ENCODE measurements at places on chromosomes 7 and 10.

DNA sequence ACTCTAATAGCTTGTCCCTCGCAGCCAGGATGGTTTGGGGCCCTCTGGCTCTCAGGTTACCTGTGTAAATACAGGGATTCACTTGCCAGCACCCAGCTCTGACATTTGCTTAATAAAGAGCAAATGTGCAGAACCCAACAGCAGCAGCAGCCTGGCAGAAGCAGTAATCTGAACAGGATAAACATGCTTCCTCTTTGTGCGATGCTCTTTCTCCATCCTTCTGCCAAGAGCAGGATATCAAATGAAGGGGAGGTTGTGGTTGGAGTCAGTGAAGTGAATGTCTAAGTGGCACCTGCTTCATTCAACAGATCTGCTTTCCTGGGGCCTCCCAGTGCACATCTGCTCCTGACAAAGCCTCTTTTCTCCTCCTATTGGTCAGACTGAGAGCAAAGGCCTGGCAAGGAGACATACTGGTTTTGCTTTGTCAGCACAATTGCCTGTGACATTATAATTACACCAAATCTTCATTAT, 130.3 kb downstream of the NRF1 start:
- no peak for DNase-seq

DNA sequence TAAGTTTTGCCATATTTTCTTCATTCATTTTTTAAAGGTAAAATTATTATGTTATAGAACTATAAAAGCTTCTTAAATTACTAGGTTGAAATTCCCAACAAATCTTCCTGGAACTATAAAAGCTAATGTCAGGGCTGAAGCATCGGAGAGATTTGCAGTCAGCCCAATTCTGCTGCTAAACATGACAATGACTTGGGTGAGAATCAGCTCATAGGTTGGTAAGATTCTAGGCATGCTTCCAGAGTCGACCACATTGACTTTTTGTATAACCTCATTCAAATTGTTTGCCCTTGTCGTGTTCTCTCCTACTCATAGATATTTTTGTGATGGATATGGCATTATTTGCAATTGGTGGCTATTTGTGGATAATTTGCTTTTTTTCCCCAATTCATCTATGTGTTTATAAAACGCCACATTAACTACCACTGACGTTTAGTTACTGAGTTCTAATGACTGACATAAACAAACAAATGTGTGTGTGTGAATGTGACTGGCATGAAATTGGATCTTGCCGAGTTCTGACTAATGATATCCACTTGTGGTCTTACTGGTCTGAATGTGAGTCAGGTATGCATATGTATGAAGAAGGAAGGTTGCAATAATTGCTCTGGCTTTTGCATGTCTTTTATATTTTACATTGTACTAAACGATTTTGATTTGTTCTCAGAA, 579.8 kb downstream of the PARD3 start:
- DNase-seq = no peak

GRCh38 chr7:101676956-101677355, 47.9 kb upstream of the MYL10 start:
- DNase-seq = no peak

GRCh38 chr10:99733366-99733765, 1.3 kb downstream of the CUTC start:
- no peak for DNase-seq

- no peak for DNase-seq
Observed at GRCh38 chr7:150367677-150368095, 936 bp upstream of the REPIN1 start.

DNA sequence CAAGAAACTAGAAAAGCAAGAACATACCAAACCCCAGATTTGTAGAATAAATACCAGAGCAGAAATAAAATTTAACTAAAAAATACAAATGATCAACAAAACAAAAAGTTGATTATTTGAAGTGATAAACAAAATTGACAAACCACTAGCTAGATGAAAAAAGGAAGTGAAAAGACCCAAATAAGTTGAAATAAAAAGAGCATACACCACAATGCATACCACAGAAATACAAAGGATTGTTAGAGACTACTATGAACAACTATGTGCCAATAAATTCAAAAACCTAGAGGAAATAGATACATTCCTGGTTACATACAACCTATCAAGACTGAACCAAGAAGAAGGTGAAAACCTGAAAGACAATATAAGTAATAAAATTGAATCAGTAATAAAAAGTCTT, 333.4 kb downstream of the SH2D4B start:
- no peak for DNase-seq

DNA sequence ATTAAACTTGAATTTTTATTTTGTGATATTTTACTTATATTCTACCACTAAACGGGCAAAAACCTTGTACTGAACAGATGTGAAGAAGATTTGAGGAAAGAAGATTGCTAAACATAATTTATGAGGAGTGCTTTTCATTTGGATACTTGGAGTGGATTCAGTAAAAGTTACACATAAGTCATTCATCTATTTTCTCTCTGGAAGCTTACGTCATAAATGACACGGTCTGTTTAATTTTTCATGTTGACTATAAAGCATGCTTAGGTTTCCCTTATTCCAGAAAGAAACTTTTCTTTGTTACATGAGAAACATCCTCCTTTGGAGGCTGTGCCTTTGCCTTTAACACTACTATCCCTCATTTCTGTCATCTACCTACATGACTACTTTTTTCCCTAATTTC, 53.9 kb downstream of the TFEC start:
- no peak for DNase-seq

GRCh38 chr7:1503390-1503789, 799 bp downstream of the INTS1 start:
- no peak for DNase-seq

GRCh38 chr10:70190581-70190980, 20.3 kb upstream of the SAR1A start:
- DNase-seq = no peak

- DNase-seq = no peak
Observed at GRCh38 chr7:20722941-20723340, 63.7 kb downstream of the SP8 start.

DNA sequence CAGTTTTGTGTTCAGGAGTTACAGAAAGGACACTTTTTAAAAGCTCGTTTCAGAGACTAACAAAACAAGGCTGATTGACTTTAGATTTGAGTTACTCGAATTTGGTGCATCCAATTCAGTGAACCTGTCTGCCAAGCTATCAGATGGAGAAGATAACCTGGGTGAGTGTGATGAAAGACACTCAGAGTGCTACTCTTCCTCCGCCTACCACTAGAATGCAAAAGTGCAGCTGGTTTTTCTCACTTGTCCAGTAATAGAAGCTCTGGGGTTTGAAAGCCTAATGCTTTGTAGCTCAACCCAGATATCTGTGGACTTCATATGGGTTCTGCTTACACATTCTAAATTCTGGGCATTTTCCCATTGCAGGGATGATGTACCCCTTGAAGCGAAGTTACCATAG, 82.8 kb upstream of the NPY start:
- no peak for DNase-seq

- no peak for DNase-seq
Observed at GRCh38 chr10:95908450-95908849, 675 bp downstream of the CC2D2B start.

GRCh38 chr7:65840446-65840845, 32.4 kb upstream of the VKORC1L1 start:
- DNase-seq = no peak

DNA sequence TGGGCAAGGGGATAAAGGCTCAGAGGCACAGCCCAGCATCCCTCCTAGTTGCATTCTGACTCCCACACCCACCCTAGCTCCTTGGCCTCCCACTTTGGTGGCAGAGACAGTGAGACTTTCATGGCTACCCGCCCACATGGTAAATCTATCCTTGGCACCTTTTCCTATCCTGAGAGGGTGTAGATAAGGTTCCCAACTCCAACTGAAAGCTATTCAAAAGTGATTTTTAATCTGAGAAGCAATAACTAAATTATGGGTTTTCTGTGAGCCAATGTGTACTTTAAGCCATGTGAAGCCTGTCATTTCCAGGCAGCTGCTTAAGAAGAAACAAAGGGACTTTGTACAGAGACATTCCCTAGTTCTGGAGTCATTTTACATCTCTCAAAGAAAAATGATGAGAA, 9.1 kb downstream of the LAMB1 start:
- no peak for DNase-seq

GRCh38 chr7:71753956-71754664, 622.2 kb downstream of the GALNT17 start:
- DNase-seq = no peak

DNA sequence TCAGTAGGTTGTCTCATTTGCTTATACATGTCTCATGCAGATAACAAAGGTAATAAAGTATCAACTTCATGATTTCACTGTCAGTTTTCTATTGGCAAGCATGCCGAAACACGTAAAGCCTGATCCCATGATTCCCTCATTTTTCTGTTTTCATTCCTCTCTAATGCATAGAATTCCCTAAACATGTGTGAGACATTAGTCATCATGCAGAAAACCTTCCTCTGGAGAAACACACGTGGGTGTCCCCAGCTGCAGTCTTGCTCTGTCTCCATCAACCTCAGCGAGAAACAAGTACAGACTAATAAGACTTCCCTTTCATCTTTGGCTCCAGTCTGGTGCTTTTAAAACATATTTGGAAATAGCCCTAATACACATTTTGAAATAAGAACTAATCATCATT, 432.7 kb upstream of the VSTM2A start:
- no peak for DNase-seq

DNA sequence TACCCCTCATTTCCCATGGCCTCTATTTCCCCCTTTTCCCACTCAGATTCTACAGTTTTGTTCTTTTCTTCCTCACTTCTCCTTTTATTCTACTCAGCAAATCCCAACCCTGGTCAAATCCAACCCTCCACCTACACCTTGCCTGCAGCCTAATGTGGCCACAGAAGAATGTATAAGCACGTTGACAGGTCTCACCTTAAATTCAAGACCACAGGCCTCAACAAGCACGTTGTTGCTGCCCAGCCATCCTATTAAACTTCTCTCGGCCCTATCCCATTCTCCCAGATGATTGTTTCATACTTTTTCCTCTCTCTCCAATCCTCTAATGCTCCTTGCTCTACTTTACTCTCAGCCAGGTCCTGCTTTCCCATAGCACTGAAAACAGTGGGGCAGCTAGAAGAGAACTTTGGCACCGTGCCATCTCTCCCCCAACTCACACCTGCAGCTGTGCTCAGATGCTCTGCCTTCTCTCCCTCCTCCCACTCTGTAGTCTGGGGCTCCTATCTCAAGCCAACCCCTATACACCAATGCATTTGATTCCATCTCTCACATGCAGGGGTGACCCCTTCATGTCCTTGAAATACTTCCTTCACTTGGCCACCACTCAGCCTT, 6.8 kb upstream of the EIF3A start:
- DNase-seq = no peak

DNA sequence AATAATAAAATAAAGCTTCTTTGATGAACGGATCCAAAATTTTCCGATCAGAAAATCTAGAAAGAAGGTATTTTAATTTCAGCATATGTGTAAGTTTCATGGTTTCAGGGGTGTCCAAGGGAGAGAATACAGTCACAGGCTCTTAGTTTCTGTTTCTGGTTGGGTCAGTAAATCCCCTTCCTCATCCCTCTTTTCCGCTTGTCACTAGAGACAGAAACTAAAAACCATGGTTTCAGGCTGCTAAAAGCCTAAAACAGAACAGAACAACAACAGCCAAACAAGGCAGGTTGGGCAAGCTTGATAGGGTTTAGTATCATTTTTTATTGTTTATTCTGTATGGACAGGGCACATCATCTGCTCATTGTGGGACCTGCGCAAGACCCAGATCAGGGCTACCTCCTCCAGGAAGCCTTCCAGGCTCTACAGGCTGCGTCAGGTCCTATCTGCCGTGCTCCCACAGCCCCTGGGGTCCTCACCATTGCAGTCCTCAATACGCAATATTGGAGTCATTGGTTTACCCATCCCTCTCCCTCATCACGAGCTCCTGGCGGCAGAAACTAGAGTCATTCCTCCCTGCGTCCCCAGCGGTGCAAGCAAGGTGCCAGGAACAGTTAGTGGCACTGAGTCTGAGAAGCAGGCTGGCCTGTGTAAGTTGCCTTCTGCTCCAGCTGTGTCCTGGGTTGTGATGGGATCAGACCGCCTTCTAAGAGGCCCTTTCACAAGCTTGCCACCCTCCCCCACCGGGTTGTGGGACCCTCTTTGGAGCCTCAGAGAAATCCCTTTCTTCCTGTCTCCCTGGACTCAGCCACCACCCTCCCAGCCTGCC, 70.2 kb upstream of the CUX1 start:
- DNase-seq = no peak

DNA sequence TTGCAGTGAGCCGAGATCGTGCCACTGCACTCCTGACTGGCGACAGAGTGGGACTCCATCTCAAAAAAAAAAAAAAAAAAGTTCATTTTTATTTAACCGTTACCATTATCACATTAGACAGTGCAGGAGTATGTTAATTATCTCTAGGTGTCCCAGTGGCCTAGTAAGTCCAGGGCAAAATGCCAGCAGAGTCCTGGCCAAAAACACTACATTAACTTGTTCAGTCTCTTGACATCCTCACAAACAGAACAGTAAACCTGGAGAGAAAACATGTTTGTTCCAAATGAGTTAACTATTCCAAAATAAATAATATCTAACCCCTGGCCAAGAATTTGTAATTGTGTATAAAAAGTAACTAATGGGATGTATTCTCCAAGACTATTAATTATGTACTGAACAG, 43.2 kb downstream of the PTPRZ1 start:
- no peak for DNase-seq

Measured in uterus (tissue), 4 donors.